Upper lobe of right lung (tissue), 1 donor: ENCODE measurements at places on chromosomes 16 and 17. TPM values are rescaled to one million over a fixed set of nuclear protein-coding genes. Genes with fewer than 3 reads are reported as not detected.

GRCh38 chr17:50939795-50940684, 73.9 kb upstream of the TOB1 start:
- DNase-seq = peak; percentile 57
- H3K27ac ChIP-seq = no peak overlapping the region
- peaks cover 20% of the 10 kb centered on the region for H3K4me1 ChIP-seq
- no peaks in the 10 kb centered on the region for H3K36me3 ChIP-seq
- H3K4me3 ChIP-seq = no peak overlapping the region
- H3K27me3 ChIP-seq = no peaks in the 10 kb centered on the region

DNA sequence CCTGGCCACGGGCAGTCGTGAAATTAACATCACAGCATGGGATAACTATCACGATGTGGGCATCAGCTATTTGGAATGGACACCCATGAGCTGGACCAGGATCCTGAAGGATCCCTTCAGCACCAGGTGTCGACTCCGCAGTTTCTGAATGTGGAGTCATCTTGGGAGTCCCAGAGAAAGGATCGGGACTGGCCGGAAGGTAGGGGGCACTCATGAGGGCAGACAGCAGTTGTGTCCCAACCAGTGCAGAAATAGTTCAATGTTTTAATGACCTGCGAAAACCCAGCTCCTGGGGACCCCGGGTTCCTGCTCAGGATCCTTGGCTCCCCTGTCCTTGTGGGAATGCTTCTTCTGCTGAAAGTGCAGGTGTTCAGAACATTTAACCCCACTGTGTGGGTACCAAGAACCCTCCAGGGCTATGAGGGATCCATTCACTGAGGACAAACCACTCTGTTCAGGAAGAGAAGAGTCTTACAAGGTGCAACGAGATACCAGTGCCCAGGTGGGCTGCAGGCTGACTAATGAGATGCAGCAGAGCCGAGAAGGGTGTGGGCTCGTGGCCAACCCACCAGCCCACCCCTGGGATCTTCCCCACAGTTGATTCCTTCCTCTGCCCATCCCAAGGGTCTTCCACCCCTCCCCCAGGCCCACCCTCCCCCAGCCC, 154.8 kb downstream of the SALL1 start:
- no peak overlapping the region for H3K27ac ChIP-seq
- no peaks in the 10 kb centered on the region for H3K27me3 ChIP-seq
- H3K4me1 ChIP-seq = no peaks in the 10 kb centered on the region
- H3K36me3 ChIP-seq = no peaks in the 10 kb centered on the region
- no peak overlapping the region for H3K4me3 ChIP-seq

TAC4 gene
- total RNA-seq = not detected

GRB7 gene
- total RNA-seq = 25.0 TPM

GRCh38 chr16:10297341-10298006, 88.4 kb upstream of the ATF7IP2 start:
- H3K27me3 ChIP-seq = no peaks in the 10 kb centered on the region
- H3K4me3 ChIP-seq = no peak overlapping the region
- H3K27ac ChIP-seq = no peak overlapping the region
- no peaks in the 10 kb centered on the region for H3K4me1 ChIP-seq
- no peaks in the 10 kb centered on the region for H3K36me3 ChIP-seq

DNA sequence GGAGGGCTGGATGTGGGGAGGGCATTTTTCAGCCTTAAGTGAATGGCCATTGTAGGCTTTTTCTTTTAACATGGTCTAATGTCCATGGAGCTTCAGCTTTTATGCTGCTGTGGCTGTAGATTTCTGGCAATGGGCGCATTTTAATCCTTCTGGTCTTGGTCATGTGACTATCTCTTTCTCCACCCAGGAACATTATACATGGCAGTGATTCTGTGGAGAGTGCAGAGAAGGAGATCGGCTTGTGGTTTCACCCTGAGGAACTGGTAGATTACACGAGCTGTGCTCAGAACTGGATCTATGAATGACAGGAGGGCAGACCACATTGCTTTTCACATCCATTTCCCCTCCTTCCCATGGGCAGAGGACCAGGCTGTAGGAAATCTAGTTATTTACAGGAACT, 4.7 kb upstream of the NME2 start:
- peak; percentile 30 for DNase-seq
- H3K4me1 ChIP-seq = no peaks in the 10 kb centered on the region
- H3K27me3 ChIP-seq = no peaks in the 10 kb centered on the region
- no peak overlapping the region for H3K27ac ChIP-seq
- H3K4me3 ChIP-seq = no peak overlapping the region
- peaks cover 31% of the 10 kb centered on the region for H3K36me3 ChIP-seq

DNA sequence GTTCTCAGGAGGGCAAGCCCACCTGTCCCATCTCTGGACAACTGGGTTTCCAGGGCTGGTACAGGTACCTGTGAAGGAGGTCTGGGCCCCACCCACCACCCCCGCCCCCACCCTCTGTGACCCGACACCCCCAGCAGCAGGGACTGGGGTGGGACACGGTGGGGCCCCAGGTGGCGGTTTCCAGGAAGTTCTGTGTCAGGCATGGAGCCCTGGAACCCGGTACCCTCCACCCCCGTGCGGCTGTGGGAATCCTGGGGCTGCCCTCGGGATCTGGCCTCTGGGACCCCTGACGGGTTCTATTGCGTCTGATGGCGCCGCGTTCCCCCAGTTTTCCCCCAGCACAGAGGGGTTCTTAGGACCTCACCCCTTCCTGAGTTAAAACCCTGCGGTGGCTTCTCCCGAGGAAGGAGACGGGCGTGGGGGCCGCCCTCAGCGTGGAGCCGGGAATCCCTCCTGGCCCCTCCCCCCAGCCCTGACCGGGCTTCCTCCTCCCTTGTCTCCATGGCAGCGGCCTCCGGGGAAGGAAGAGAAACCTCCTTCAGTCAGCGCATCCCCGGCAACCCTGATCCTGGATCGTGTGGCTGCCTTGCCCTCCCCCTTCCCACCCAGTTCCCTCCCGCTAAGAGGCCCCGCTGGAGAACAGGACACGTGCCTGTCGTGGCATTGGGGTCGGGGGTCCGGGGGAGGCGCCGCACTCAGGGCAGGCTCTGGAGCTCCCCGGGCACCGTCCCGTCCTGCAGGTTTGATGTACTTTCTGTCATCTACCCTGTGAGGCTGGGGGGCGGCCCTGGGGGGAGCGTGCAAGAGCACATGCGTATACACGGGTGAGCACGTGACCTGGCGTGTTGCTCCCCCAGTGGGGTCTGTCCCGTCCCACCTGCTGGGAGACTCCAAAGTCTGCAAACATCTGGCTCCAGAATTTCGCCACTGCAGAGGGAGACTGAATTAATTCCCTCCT, 30.3 kb downstream of the CACNA1H start:
- H3K27me3 ChIP-seq = no peaks in the 10 kb centered on the region
- H3K4me3 ChIP-seq = no peak overlapping the region
- no peak for DNase-seq
- no peak overlapping the region for H3K27ac ChIP-seq

DNA sequence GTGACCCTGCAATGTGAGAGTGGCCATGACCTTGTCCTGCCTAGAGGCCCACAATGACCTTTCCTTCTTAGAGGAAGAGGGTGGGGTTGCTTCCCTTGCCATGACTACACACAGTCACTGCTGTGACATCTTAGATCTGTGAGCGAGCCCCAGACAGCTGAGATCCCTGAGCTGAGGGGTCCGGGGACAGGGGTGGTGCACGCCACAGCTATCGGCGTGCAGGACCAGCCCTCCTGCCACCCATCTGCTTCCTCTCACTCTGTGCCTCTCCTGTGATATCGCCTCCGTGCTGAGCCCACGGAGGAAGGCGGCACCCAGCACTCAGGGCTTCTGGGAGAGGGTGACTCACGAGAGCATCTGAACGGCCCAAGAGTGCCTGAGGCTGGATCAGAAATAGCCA, 35.2 kb downstream of the KIAA0513 start:
- peaks cover 12% of the 10 kb centered on the region for H3K36me3 ChIP-seq
- no peaks in the 10 kb centered on the region for H3K27me3 ChIP-seq
- DNase-seq = no peak
- H3K27ac ChIP-seq = peak overlapping the region; percentile 17
- H3K4me3 ChIP-seq = no peak overlapping the region
